Stimulated activated CD8-positive, alpha-beta memory T cell treated with anti-CD3 and anti-CD28 coated beads, Interleukin-7, amount 100 ng/mL, for 24 hours (primary cell): ENCODE measurements at places on chromosomes 5 and 9.

DNA sequence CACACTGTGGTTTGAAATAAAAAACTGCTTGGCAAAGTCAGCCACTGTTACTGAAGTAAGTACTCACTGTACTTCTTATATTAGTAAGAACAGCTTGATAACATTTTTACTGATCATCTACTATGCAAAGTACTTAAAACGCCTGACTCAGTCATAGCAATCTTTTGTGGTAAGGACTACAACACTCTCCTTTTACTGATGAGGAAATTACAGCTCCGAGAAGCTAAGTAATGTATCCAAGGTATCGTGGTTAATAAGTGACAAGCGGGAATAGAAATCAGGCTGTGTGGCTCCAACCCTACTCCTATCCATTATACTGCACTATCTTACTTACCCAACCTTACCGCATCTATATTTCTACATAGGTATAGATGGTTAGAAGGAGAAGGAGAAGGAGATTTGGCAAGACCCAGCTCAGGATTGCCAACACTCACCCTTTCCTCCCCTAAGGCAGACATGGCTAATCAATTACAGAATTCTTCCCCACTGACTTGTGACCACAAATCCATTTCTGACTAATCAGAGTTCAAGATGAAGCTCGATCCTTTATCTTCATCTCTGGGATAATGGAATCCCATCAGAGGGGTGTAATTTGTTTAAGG is 281.4 kb downstream of the SPOCK1 start:
- DNase-seq = no peak

- no peak for DNase-seq
Observed at GRCh38 chr5:103867857-103868598, 305.4 kb upstream of the NUDT12 start.

DNA sequence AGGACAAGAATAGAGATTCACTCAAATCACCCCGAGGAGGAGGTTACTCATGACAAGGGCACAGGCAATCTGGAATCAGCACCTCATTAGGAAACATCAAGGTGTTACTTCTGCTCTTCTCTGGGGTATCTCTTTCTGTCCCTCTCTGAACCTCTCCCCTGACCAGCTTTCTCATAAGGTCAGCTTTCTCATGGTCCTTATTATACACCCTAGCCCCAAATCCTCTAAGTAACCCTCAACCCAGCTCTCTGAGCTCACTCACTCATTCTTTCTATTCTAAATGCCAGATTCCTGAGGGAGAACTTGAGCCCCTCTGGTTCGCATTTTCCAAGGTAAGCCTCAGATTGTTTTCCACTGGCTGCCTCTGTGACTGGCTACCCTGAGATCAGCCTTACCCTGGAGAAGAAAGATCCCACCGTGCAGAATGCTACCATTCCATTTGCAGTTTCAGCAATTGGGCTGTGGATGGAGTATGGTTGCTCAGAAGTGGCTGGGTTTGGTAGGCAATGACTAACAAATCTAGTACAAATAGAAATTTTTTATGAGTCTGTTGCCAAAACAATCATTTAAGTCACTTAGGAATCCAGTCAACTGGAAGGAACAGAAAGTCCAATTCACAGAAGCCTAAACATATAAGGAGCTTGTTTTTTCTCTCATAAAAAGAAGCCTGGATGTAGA is 9.0 kb upstream of the TIMD4 start:
- DNase-seq = no peak

DNA sequence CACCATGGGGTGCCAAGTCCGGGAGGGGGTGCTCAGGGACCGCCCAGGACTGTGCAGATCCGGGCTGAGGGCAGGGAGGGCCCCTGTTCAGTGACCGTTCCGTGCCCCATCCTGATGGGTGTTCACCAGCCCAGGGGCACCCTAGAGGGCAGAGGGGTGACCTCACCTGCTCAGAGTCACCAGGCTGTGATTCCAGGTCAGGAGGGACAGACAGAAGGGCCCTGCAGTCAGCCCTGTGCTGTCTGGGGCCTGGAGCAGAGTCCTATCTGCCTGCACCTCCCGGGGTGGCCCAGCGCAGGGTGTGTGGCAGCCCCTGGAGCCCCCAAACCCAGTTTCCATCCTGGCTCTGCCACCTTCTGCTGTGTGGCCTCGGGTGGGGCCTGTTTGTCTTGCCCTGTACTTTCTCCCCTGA is 241.9 kb downstream of the PBX3 start:
- no peak for DNase-seq

DNA sequence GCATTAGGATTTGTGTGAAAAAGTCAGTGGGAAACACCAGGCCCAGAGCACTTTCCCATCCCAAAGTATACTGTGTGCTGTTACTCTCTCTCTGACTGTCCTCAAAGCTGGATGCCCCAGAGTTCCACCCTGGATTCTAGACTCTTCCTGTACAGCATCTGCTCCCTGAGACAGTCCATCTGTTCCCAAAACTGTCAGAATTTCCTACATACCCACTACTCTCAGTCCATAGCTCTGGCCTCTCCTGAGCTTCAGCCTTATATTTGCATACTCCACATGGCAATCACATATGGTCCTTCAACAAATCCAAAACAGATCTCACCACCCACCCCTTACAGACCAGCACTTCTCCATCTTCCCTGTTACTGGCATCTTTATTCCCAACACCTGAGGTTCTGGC is 9.5 kb downstream of the ELP1 start:
- DNase-seq = no peak

GRCh38 chr5:143576711-143577484 is 173.4 kb upstream of the NR3C1 start:
- no peak for DNase-seq

DNA sequence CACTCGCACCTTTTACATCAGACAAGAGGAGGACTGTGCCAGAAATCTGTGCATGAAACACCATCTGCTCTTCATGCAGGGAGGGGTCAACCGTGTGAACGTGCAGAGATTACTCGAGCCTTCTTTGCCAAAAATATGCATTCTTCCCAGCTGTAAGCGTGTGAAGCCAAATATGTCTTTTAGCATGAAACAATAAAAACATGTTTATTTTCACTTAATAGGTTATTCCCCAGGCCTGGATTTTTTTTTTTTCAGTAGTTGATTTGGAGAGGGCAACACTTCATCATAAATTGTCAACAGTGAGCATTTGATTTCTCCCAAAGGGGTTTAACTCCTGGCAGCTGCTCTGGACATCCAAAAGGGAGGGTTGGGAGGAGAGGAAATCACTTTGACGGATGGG is 23.8 kb downstream of the PLAC8L1 start:
- DNase-seq = no peak
